Stomach (tissue), 19 donors: ENCODE measurements at places on chromosomes 11 and 22. TPM values are rescaled to one million over a fixed set of nuclear protein-coding genes. Genes with fewer than 3 reads are reported as not detected.

DNA sequence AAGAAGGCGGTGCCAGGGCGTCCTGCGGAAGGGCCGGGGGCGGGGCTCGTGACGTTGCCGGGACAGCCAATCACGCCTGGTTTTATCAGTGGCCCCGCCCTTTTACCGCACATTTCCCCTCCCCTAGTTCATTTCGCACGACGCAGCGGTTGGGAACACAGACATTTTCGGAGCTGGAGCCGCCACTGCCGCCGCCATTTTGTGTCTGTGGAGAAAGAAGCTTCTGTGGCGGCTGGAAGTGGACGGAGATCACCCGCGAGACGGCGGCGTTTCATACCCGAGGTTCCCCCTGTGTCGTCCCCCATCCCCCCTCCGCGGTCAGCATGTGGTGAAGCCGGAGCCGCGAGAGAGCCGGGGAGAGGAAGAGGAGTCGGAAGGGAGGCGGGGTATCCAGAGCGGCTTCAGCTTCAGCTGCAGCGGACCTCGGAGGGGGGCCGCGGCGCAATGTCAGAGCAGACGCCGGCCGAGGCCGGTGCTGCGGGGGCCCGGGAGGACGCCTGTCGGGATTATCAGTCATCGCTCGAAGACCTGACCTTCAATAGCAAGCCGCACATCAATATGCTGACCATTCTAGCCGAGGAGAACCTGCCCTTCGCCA lies at the start of gene PCF11:
Gene PCF11 (plus strand): TSS at position 136 of the 598 bp plus-strand sequence. CDS start 309 bp downstream, at position 445.
- no peak for DNase-seq

DNA sequence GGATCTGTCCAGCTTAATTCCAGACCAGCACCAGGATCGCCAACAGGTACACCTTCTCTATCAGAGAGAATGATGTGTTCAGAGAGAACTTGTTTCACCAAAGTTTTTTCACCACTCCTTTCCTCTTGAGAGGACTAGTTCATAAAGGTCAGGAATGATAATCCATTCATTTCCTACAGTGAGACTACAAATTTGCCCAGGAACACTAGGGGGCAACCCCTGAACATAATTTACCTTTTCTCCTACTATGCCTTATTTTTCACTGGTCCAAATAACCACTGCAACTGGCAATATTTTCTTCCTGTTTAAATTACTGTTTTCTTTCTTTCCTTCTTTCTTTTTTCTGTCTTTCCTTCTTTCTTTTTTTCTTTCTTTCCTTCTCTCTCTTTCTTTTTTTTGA lies 22.5 kb downstream of the CAVIN3 start:
- DNase-seq: no peak

- DNase-seq: peak; percentile 13
Observed at GRCh38 chr11:23897453-23898286, 599.2 kb upstream of the LUZP2 start.

DNA sequence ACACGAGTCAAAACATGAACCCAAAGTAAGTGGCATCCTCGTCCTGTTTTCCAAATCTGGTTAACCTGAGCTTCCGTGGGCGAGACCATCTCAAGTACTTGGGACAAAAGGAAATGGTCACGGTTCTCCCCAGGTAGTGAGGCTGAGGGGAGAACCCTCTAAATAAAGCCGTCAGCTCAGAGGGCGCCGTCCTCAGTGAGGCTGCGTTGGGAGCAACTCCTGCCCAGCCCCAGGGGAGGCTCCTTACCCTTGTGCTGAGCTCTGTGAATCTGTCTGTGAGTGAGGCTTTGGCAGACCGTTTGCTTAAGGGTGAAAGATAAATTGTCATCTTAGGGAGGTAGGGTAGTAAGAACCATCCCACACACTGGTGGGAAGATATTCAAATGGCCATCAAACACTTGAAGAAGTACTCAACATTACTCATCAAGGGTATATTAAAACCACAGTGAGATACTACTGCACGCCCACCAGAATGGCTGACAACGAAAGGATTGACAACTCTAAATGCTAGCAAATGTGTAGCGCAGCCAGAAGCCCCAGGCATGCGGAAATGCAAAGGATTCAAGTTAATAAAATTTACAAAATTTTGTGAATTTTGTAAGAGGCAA lies 321.0 kb downstream of the TBC1D22A start:
- no peak for DNase-seq

Gene ROBO3
- polyA plus RNA-seq: 4.8 TPM

Gene MB
- polyA plus RNA-seq: 2.2 TPM
